ENCODE measurements at places on chromosomes 7 and 10.

GRCh38 chr10:73965890-73966768 lies 31.8 kb upstream of the VCL start:
- no peak for DNase-seq

- DNase-seq = no peak
These were observed 100.0 kb upstream of the AGK start for GRCh38 chr7:141451232-141451631.

DNA sequence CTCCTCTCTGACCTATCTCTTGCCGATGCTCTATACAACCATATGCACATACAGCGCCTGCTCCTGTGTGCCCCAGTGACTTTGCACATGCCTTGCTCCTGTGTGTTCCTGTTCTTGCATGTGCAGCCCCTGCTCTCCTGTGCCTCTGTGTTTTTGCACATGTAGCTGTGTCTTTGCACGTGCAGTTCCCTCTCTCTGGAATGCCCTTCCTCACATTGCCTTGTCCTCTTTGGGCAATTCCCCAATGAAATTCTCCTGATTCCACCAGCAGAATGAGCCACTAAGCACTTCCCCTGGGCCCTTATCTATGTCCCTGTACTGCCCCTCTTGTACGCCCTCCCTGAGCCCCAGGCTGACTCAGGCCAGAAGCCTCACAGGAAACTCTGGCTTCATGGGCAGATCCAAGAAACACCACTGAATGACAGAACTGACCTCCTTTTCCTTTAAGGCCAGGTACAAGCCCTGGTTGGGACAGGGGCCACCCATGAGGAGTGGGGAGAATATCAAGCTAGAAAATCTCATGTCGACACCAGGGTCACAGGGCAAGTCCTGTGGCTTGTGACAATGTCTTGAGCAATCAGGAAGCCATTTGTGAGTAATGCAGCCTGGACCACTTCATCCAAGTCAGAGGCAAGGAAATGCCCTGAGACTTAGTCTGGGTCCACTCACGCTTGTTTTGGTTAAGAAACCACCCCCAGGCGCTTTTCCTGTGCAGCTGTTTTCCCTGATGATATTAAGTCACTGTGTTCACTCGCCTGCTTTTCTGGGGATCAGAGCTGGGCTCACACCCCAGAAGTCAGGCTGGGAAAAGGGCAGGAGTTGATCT lies 1.9 kb upstream of the ARHGAP22 start:
- no peak for DNase-seq

DNA sequence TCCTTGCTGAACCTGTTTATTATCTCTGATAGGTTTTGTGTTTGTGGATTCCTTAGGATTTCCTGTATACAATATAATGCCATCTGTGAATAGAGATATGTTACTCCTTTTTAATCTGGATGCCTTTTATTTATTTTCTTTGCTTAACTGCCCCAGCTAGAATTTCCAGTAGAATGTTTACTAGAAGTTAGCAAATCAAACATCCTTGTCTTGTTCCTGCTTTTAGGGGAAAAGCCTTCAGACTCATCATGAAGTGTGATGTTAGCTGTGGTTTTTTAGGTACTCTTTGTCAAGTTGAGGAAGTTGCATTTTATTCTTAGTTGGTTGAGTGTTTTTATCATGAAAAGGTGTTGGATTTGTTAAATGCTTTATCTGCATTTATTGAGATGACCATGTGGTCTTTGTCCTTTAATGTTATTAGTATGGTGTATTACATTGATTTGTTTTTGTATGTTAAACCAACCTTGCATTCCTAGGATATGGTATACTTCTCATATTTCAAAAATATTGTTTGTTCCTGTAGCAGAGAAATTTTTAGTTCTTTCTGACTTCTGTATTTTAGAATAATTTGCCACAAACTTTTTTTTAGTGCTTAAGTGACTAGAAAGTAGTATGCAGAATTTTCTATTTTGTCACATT lies 24.3 kb downstream of the PPP2R2D start:
- DNase-seq = no peak

DNA sequence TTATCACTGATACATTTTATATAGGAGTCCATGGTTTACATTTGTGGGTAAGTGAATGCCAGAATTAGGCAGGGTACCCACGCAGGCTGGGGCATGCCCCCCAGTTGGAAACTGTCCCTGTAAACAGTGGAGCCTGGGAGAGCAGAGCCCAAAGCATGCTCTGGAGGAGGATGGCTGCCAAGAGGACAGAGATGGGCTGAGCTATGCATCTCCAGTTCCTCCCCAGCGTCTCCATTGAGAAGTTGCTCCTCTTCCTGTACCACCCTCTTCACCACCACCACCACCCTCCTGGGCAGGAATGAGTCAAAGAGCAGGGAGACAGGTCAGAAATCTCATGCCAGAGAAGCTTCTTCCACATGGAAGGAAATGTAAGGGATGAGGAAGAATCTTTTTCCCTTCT lies 67.7 kb upstream of the KMT2E start:
- no peak for DNase-seq

DNA sequence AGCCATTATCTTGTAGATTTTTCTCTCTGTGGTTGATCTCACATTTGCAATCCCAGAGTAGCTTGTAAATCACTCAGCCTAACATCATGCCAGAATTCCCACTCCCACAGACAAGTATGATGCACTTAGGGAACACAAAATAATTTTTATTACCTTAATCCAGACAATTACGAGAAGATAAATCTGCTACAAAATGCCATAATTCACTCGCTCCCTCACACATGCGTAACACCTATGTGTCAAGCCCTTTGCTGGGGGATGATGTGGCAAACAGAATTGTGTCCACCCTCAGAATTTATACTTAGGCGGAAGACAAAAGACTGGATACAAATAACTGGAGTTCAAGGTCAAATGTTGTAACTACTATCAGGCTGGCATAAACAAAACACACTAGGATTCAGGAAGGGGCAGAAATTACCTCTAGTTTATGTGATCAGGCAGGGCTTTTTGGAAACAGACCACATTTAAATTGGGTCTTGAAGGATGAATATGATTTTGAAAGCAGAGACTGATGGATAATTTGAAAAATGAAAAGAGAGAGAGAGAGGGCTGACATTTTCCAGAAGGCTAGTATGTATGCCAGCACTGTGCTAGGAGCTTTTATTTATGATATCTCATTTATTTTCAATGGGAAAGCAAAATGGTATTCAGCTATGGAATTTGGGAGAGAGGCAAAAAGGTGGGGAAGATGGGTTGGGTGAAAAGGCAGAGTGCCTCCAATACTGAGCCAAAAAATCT lies 69.8 kb downstream of the DOCK4 start:
- DNase-seq = no peak

- no peak for DNase-seq
These were observed 102.9 kb downstream of the TAX1BP1 start for GRCh38 chr7:27842851-27843250.

DNA sequence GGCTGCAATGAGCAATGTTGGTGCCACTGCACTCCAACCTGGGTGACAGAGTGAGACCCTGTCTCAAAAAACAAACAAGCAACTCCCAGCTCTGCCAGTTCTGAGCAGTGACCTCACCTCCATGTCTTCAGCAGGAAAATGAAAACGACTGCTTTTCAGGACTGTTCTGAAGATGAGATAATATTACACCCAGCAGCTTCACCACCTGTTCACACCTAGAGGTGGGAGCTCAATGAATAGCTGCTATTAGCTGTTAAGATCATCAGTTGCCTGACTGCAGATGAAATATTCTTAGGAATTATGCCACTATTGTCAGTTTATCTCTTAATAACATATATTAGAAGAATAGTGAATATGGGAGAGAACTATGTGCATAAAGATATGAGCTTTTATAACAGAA lies 48.4 kb upstream of the CYTH3 start:
- no peak for DNase-seq

DNA sequence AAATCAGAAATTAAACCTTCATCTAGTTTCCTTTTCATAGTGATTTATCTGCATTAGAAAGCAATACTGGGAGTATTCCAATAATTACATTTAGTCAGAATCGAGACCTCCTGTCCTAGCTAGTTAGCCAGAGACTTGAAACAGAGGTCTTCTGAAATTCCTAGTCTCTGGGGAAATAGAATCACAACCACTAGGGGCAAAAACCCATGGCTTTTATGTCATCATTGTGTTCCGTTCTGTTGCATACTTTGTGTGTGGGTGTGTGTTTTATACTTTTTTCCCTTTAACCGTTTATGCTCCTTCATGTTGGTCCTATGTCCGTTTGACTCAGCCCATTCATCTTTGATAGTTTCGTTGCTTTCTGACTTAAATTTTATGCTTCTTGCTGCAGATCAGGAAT lies 79.8 kb downstream of the RALA start:
- no peak for DNase-seq

DNA sequence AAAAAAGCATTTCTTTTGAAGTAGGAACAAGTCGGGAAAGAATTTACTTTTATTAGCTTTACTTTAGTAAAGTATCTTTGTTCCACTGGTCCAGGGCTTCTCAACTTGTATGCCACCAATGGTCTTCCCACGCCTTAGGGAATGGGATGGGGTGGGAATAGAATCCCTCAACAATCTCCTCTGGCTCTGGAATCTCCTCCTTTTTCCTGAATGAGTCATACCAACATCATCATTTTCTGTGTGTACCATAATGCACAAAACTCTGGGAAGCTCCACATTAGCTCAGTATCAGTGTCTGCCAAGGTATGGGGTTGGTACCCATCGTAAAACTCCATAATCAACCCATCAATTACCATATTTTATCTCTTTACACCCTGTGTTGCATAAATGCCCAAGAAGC lies 159.4 kb upstream of the BMPER start:
- DNase-seq = no peak

GRCh38 chr7:35491233-35491632 lies 203.7 kb downstream of the HERPUD2 start:
- no peak for DNase-seq
